ENCODE measurements at places on chromosomes 7 and 10.

GRCh38 chr10:34137955-34138354 is 677.1 kb downstream of the PARD3 start:
- no peak for DNase-seq

- DNase-seq = no peak
These were observed 146.0 kb downstream of the CCDC201 start for GRCh38 chr7:45726883-45727282.

DNA sequence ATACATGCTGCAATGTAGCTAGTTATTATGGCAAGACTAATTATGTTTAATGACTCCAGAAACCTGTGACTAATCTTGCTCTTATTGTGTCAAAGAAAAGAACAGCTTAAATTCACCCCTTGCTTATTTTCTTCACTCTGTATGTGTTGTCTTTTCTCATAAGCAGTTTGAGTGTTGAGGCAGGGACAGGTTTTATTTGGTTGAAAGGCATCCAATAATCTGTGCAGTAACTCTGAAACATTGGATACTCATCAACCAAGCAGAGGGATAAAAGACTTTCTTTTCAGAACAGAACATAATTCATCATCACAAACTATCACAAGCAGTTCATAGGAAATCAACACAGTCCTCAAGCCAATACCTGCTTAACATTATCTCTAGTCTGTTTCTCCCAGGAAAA is 797.6 kb upstream of the MBL2 start:
- DNase-seq = no peak

GRCh38 chr7:4951903-4952636 is 6.9 kb downstream of the MMD2 start:
- DNase-seq = no peak

DNA sequence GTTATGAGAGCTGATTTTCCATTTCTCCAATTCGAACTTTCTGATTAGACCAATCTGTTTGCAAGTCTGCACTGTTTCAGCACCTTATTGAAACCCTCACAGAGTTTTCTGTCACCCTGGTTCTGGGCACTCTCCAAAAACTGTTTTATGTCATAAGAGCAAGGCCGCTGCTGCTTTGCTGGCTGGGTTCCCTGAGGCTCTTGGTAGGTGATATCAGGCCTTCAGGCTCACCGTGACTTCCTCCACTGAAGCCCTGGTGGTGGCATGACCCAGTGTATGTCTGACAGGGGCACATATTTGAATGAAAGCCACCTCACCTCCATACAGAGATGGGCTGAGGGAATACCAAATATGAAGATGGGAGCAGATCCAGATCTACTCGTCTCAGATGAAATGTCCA is 8.3 kb downstream of the RABGEF1 start:
- DNase-seq = no peak

GRCh38 chr10:77160679-77161078 is 476.9 kb downstream of the KCNMA1 start:
- no peak for DNase-seq

DNA sequence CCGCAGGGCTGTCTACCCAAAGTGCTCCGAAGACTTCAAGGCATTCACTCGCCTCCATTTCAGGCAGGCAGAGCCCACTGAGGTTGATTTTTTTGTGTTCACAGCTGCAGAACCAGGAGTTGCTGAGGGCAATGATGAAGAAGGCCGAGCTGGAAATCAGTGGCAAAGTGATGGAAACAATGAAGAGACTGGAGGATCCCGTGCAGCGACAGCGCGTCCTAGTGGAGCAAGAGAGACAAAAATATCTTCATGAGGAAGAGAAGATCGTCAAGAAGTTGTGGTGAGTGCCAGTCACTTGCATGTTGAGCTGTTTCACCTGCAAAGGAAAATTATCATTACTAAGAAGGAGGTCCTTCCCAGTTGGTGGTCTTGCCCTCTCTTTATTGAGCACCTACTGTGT is 210.5 kb downstream of the ARHGAP21 start:
- DNase-seq = no peak

DNA sequence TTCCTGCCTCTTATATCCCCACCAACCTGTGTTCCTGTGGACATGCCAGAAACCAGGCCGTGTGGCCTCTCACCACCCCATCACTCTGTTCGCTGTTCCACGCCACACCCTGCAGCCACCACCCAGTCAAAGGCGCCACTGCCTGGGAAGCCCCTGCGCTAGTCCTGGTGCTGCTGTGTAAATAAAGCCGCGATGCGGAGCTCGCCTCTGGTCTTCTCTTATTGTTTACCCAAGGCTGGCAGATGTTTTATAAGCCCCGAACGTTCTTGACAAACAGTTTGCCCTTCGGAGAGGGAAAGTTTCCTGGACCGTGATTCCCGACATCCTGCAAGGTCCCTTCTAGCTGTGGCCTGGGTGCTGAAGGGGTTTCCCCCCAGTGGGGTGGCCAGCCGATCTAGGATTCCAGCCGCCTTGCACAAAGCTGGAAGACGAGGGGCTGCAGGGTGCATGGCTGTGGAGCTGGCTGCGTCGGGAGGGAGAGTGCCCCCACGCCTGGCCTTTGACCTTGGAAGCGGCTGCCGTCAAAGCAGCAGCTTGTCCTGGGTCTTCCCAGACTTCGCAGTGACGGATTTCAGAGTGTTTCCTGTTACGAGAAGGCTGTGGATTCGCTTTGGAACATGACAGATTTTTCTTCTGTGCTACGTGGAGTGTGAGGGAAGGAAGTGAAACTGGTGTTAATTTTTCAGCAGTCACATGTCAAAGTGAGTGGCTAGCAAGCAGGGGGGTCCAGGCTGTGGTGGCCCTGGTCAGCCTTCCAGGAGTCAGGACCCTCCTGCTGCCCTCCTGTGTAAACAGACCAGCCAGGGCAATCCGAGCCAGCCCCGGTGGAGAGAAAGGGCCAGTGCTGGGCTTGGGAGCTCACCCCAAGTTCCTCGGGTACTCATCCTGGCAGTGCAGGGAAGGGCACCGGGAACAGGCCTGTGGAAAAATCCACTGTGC is 61.6 kb downstream of the LHPP start:
- DNase-seq = no peak

DNA sequence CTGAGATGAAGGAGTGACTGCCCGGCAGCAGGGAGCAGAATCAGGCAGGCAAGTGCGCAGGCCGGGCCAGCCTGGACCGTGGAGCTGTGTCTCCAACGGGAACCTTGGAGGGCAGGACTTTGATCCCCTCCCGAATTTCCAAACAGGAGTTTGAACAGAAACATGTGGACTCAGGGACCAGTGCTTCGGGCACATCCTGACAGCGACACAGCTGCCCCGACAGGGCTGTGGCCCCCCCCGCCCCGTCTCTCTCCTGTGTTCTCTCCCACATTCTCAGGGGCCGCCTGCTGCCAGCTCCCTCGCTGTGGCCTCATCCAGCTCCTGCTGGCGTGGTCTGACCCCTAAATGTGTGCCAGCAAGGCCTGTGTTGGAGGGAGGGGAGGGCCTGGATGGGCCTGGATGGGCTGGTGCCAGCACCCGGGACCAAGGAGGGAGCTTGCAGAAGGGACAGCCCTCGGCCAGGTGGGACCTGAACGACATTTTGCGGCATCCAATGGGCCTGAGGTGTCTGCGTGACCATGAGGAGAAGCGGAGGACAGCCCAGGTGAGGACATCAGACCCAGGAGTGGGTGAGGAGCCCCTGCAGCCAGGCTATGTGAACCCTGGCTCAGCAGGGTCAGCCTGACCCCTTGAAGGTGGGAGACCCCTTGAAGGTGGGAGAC is 222.9 kb downstream of the DNAJB6 start:
- DNase-seq = no peak

DNA sequence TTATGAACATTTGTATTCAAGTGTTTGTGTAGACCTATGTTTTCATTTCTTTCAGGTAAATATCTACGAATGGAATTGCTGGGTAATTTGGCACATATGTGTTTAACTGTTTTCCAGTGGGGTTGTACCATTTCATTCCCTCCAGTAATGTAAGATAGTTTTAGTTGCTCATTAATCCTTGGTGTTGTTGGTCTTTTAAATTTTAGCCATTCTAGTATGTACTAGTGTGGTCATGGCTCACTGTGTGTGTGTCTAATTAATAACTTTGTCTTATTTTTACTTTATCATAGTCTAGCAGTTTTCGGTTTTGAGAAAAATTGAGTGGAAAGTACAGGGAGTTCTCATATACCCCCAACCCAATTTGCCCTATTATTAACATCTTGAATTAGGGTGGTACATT is 278.8 kb downstream of the CAMK1D start:
- DNase-seq = no peak

- DNase-seq = no peak
These were observed 211.1 kb upstream of the TCF7L2 start for GRCh38 chr10:112738606-112739591.

GRCh38 chr10:533186-533585 is 156.3 kb downstream of the DIP2C start:
- DNase-seq = no peak

GRCh38 chr10:105682911-105683310 is 1041.8 kb downstream of the SORCS3 start:
- no peak for DNase-seq

GRCh38 chr7:113209449-113210203 is 91.3 kb upstream of the SMIM30 start:
- no peak for DNase-seq

GRCh38 chr10:96996275-96996965 is 164.3 kb downstream of the LCOR start:
- DNase-seq = no peak

GRCh38 chr7:138163800-138164199 is 87.5 kb downstream of the AKR1D1 start:
- DNase-seq = no peak

- DNase-seq = no peak
These were observed 46.6 kb downstream of the INSIG1 start for GRCh38 chr7:155344270-155344617.

DNA sequence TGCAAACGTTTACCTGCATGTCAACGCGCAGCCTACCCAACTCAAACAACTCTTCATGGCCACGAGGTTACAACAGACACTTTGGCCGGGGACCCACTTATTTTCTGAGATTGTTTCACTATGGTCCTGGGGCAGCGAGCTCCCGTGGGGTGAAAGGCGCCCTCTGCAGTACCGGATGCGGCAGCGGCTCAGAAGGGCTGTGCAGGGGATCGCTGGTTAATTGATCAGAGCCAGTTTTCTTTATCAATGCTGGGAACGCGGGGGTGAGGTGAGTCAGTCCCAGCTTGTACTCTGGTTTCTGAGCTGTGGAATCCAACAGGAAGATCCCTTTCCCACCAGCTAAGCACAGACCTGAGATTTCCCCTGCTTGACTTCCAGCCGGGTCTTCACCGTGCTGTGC is 366.5 kb upstream of the KLF6 start:
- DNase-seq = no peak

DNA sequence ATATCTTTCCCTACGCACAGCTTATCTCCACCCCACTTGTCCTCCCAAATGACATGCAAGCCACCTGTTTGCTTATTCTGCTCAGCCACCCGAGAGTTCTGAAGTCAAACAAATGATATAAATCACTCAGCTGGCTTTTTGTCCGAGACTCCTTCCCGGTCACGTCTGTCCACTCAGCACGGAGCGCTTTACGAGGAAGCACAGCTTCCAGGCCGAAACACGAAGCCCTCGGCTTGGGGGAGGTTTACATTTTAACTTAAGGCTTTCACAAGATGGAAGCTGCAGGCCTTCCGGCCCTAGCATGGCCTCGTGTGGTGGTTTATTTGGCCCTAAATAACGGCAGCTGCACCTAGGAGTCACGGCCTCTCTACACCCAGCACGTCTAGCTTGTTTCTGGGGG is 60.1 kb upstream of the GNA12 start:
- no peak for DNase-seq

- no peak for DNase-seq
These were observed 32.2 kb downstream of the EBLN1 start for GRCh38 chr10:22185586-22185985.

- DNase-seq = no peak
These were observed 15.4 kb downstream of the CUX1 start for GRCh38 chr7:101832685-101833375.

- no peak for DNase-seq
These were observed 600 bp upstream of the LGI1 start for GRCh38 chr10:93757136-93757535.

- DNase-seq = no peak
These were observed 319.6 kb downstream of the ELMO1 start for GRCh38 chr7:37129035-37129425.

GRCh38 chr7:35697414-35698175 is 2.7 kb upstream of the HERPUD2 start:
- no peak for DNase-seq

GRCh38 chr10:74925708-74926107 is 99.3 kb downstream of the KAT6B start:
- no peak for DNase-seq

- DNase-seq = no peak
These were observed 48.5 kb downstream of the CFAP43 start for GRCh38 chr10:104183682-104184081.

- DNase-seq = no peak
These were observed 64.0 kb downstream of the BBS9 start for GRCh38 chr7:33193308-33193864.

DNA sequence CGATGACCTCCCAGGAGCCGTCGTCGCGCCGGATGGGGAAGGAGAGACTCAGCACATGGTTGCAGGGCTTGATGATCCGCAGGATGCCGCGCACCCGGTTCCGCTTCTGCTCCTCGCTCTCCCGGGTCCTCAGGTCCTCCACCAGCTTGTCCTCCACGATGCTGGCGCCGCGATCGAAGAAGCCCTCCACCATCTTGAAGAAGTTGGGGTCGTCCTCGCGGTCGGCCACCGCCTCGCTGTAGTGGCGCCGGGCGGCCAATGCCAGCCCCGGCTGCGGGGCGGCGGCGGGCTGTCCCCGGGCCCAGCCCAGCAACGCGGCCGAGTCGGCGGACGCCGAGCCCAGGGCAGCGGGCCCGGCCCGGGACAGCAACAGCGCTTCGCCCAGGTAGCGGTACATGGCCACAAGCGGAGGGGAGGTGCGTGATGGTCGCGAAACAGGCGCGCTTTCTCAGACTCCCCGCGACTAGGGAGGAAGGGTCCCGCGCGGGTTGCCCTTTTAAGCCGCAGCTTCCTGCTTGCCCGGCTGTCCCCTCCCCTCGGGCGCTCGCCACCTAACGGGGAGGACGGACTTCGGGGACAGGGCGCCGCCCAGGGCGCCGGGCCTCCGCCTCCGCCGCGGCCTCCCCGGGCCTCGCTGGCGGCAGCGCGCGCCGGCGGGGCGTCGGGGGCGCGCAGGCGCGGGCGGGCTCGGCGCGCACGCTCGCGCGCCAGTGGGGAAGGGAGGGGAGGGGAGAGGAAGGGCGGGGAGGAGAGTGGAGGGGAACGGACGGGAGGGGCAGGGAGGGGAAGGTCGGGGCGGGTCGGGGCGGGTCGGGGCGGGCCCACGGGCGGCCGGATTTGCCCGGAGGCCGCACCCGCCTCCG is at the start of the genes GLUD1 and SHLD2:
TSS of gene GLUD1 (minus strand) at position 471 of the 863 bp plus-strand sequence. CDS start at position 397, 74 bp downstream.
TSS of gene SHLD2 (plus strand) at position 834 of the 863 bp plus-strand sequence. CDS start 56,149 bp downstream, outside the sequence.
- DNase-seq = peak; percentile 15

GRCh38 chr10:5694573-5694972 is 9.9 kb downstream of the TASOR2 start:
- DNase-seq = no peak

DNA sequence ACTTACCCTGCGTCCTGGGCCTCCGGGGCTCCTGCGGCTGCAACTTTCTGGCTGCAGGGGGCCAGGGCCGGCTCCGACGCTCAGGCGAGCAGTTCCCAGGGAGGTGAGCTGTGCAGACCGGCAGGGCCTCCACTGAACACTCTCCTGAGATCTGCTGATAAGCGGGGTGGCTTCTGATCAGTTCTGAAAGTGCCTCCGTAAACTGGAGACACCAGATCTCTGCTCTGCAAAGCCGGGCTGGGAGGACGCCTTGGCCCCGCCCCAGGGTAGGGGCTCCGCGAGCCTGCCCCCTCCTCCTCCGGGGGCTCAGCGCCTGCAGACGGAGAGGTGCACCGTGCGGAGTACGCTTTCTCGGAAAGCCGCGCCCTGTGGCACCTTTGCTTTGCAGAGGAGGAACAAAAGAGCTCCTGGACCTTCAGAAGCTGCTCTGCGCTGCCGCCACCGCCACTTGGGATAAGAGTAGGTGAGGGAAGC is 141.3 kb upstream of the VKORC1L1 start:
- no peak for DNase-seq

GRCh38 chr7:139675127-139676125 is 102.4 kb downstream of the HIPK2 start:
- no peak for DNase-seq
